ENCODE measurements at places on chromosomes 16 and 17. TPM values are rescaled to one million over a fixed set of nuclear protein-coding genes. Genes with fewer than 3 reads are reported as not detected.

Gene MMP28
- 3.6 TPM for total RNA-seq

Gene TPSAB1
- total RNA-seq, result not detected

Gene RNF112
- 0.45 TPM for total RNA-seq

Gene CLEC18C
- not detected for total RNA-seq

Gene ITGA2B
- 1.9 TPM for total RNA-seq

Gene NTN1
- 0.46 TPM for total RNA-seq

Gene SMIM22
- not detected for total RNA-seq

Gene CRYBA1
- not detected for total RNA-seq

All from A549 treated with CpdA at 1 μM for 4 hours (cell line).